GM12878 (cell line): ENCODE measurements at places on chromosomes 6 and 20. TPM values are rescaled to one million over a fixed set of nuclear protein-coding genes. Genes with fewer than 3 reads are reported as not detected.

DNA sequence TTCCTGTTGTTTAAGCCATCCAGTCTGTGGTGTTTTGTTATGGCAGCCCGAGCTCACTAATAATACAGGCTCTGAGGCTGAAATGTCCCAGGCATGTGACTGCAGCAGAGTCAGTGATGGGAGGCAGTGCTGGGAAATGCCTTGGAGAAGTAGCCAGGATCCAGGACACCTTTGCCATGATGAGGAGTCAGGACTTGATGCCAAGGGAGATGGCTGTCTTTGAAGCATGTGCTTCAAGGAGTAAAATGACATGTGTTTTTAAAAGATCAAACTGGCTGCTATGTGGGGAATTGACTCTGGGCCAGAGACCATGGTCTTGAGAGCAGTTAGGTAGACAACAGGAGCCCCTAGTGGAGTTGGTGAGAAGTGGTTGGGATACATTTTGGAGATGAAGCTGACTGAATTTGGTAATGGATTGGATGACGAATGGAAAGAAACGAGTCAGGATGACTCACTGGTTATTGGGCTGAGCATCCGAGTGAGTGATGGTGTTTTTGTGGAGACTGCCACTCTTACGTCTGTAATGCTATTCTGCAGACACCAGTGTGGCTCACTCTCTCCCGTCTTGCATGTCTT, 322.2 kb downstream of the PLCB1 start:
- no peak overlapping the region for H3K4me3 ChIP-seq
- H3K27ac ChIP-seq = no peak overlapping the region

DNA sequence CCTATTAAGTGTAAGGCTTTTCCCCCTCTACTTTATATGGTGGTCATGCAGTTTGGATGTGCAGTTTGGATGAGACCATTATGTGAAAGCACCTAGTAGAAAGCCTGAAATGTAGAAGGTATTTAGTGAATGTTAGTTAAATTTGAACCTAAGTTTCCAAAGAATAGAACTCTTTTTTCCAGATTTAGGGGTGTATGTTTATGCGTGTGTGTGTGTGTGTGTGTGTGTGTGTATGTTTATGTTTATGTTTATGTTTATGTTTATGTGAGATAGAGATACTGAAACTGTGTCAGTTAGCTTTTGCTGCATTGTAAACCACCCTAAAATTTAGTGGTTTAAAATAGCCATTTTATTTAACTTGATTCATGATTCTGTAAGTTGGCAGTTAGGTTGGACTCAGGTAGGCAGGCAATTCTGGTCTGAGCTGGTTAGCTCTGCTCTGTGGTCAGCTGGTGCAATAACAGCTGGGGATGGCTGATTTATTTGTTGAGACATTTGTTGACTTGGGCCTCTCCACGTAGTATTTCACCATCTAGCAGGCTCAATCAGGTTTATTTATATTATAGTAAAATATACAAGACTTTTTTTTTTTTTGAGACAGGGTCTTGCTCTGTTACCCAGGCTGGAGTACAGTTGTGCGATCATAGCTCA, 54.0 kb downstream of the STK4 start:
- no peak for DNase-seq
- H3K36me3 ChIP-seq = peaks cover 3% of the 10 kb centered on the region

- H3K4me3 ChIP-seq = no peak overlapping the region
- no peak overlapping the region for H3K27ac ChIP-seq
- H3K4me1 ChIP-seq = no peaks in the 10 kb centered on the region
- no peaks in the 10 kb centered on the region for H3K36me3 ChIP-seq
These were observed 6.6 kb upstream of the CPXM1 start for GRCh38 chr20:2807019-2807418.

The OR2J3 gene
- total RNA-seq = not detected in 2 replicates

The PDE7B gene
- total RNA-seq = not detected in 2 replicates

- no peaks in the 10 kb centered on the region for H3K36me3 ChIP-seq
- H3K4me1 ChIP-seq = no peaks in the 10 kb centered on the region
- H3K4me3 ChIP-seq = no peak overlapping the region
- no peak overlapping the region for H3K27ac ChIP-seq
These were observed 198.1 kb downstream of the MMUT start for GRCh38 chr6:49264909-49265308.

The TRIM40 gene
- total RNA-seq = not detected in 2 replicates

GRCh38 chr6:72559067-72559466, 62.8 kb upstream of the KCNQ5 start:
- H3K4me3 ChIP-seq = no peak overlapping the region
- DNase-seq = no peak
- no peaks in the 10 kb centered on the region for H3K36me3 ChIP-seq
- no peak overlapping the region for H3K27ac ChIP-seq
- H3K27me3 ChIP-seq = no peaks in the 10 kb centered on the region
